Inflammatory macrophage treated with lipopolysaccharide for 1 hour (primary cell): ENCODE measurements at places on chromosomes 5 and 9.

DNA sequence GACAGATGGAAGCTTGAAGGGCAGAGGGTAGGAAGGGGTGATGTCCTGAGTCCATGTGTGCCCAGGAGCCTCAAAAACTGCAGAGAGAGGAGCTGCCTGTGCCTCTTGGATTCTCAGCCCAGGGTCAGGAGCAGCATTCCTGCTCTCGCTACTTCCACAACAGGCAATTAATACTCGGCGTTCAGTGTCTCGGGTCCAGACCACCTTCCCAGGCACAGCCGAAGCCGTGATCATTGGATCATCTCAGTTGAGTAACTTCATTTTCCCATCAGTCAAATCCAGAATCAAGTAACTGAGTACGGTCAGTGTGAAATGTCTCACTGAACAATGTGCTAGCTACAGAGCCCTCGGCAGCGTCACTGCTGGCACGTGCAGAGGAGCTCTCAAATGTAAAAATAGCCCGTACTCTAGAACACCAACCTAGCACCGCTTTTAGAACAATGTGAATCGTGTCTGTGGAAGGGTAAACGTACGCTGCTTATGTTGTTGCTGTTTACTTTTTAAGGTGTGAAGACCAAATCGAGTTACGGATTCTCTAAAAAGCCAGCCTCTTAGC is 63.5 kb upstream of the IRX4 start:
- no peak for DNase-seq

- DNase-seq: no peak
Observed at GRCh38 chr9:126309427-126310189, 17.0 kb upstream of the MVB12B start.

- DNase-seq: no peak
Observed at GRCh38 chr5:3590161-3590966, 5.3 kb upstream of the IRX1 start.

DNA sequence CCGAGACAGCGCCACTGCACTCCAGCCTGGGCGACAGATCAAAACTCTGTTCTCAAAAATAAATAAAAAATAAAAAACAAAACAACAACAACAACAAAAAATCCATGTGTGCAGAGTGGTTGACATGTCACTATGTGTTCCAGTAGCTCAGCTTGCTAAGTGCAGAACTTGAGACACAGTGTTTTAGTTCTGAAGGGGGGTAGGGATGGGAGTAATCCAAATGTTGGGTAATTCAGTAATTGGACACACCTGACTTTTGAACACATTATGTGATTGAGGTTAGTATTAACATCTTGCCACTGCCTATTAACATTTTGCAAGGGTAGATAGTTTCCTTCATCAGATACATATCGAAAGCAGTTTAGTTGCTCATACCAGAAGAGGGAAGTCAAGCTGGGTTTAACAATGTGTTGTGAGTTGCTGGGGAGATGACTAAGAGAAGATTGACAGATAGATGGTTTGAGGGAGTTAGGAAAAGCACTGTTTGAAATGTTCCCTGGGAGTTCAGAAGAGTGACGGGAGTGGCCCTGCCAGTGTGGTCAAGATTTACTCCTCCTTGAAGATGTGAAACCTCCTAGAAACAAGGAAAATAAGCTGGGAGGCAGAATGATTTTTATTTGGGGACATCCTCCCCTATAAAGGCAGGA is 928 bp downstream of the HACD4 start:
- peak; percentile 76 for DNase-seq

- no peak for DNase-seq
Observed at GRCh38 chr5:80204808-80205614, 50.8 kb downstream of the SERINC5 start.

GRCh38 chr5:164721656-164722055 is 1216.2 kb downstream of the MAT2B start:
- no peak for DNase-seq

GRCh38 chr9:99822109-99822805 is 572 bp downstream of the NR4A3 start:
- peak; percentile 41 for DNase-seq

DNA sequence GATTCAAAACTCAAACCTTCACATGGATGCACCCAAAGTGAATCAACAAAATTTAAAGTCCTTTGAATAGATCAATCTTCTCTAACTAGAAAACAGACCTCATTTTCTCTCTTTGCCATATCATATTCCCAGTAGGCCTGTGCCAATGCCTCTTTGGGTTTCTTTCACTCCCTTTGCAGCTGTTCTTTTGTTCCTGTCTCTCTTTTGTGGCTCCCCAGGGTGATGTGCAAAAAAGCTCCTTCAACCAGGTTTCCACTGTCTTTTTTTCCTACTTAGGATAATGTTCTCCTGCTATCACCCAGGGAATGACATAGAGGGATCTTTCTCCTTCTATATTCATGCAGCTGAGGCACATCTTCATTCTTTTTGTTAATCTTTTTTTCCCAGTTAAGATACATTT is 54.6 kb downstream of the MARCHF3 start:
- DNase-seq: no peak

DNA sequence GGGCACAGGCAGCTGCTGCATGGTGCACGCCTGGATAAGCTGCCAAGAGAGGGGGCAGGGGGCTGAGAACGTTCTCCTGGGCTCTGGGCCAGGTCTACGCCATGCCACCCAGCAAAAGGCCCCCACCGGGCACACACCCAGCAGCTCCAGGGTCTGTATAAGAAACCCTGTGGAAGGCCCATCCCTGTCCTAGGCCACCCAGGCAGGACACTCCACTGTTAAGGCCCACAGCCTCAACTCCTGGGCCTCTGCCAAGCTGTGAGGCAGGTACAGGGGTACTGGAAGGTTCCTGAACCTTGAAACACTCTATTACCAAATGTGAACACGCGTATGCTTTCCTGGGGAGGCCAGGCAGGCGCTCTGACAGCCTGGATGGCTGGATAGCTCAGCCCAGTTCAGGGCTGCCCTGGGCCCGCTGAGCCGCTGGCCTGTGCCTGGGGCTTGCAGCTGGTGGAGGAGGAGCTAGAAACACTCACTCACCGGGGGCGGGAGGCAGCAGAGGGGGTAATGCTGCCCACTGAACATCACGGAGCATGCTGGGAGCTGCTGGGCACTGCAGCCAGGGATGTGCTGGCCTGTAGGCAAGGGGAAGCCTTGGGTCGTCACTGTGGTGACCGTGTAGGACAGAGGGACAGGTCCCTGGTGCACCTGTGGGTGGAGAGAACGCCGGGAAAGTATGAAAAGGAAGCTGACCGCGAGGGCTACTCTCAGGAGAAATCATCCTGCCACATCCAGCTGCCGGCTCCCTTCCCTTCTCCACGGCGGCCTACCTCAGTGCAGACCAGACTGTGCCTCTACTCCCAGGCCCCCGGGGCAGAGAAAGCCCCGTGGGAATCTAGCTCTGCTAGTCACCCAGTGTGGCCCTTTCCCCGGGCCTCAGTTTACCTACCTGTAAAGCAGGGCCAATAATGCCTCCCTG is 6.0 kb downstream of the RNF44 start:
- no peak for DNase-seq

GRCh38 chr9:7961076-7961475 is 161.5 kb upstream of the DMAC1 start:
- DNase-seq: no peak

DNA sequence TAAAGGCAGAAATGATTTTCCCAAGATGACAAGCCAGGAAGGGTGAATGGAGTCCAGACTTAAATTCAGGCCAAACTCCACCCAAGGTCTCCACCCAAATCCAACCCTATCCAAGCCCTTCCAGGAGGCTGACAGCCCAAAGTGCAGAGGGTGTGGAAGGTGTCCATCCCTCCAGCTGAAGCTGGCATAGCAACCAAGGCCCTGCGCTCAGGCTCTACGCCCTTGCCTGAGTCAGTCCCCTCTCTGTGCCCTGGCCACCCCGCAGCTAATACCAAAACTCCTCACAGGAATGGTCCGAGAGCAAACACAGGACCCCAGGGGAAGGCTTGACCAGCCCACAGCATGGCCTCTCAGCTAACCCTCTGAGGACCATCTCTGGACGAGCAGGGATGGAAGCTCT is 2.1 kb downstream of the SEPTIN8 start:
- no peak for DNase-seq

- DNase-seq: no peak
Observed at GRCh38 chr5:172747471-172747870, 23.5 kb downstream of the DUSP1 start.

- DNase-seq: no peak
Observed at GRCh38 chr5:68330574-68330973, 115.0 kb downstream of the PIK3R1 start.

DNA sequence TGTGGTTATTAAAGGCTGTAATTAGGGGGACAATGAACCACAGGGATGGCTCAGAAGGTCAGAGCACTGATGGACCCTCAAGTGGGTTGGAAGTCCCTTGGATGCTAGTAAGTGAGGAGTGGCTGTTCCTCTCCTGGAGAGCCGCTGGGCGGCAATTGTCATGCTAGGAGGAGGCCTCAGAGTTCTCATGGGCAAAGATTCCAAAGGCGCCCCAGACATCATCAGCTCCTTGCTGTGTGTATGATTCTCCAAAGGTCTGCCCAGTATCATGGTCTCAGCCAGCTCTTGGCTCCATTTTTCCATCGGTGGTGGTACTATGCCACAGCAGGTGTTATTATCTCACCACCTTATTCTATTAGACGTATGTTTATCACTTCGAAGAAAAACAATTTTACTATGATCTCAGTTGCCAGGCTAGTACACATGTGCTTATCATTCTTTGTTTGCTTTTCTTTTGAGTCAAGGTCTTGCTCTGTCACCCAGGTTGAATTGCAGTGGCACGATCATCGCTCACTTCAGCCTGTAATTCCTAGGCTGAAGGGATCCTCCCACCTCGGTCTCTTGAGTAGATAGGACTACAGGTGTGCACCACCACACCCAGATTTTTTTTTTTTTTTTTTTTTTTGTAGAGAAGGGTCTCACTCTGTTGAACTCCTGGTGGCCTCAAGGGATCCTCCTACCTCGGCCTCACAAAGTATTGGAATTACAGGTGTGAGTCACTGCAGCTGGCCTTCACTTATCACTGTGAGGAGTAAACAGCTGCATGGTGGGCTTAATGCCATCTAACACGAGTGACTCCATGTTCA is 46.8 kb downstream of the EXOSC2 start:
- no peak for DNase-seq

DNA sequence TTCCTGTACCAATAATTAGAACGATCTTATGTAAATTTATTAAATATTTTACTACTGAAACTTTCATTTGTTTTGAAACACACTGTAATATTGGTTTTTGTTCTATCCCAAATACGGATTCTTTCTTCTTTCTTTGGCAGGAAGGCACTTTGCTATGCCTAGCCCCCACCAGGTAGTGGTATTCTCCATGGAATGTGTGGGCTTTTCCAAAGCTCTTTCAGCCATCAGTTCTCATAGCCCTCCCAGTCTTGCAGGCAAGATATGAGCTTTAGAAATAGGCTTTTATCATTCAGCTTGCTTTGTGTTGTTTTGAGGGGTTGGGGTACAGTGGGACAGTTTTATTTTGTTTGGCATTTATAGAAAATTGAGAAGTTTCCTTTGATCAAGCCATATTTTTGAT is 107.5 kb downstream of the DMXL1 start:
- DNase-seq: no peak

- DNase-seq: no peak
Observed at GRCh38 chr5:120304663-120305062, 159.4 kb upstream of the PRR16 start.

- DNase-seq: peak; percentile 92
Observed at GRCh38 chr5:168793841-168794837, 215.0 kb upstream of the PANK3 start.

DNA sequence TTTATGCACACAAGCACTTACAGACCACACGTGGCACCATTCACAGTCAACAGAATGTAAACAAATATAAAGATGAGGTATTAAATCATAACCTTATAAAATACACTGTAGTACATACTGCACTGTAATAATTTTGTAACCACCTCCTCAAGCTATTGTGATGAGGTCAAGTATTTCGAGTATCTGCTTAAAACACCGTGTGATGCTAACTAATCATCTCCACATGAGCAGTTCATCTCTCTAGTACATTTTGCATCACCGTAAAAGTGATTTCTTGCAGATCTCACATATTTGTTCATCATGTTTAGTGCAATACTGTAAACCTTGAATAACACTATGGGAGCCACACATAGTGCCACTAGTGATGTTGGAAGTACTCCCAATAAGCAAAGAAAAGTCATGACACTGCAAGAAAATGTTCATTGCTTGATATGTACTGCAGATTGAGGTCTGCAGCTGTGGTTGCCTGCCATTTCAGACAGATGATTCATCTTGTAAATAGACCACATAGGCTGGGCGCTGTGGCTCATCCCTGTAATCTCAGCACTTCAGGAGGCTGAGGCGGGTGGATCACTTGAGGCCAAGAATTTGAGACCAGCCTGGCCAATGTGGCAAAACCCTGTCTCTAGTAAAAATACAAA is 44.3 kb downstream of the FOXB2 start:
- no peak for DNase-seq

DNA sequence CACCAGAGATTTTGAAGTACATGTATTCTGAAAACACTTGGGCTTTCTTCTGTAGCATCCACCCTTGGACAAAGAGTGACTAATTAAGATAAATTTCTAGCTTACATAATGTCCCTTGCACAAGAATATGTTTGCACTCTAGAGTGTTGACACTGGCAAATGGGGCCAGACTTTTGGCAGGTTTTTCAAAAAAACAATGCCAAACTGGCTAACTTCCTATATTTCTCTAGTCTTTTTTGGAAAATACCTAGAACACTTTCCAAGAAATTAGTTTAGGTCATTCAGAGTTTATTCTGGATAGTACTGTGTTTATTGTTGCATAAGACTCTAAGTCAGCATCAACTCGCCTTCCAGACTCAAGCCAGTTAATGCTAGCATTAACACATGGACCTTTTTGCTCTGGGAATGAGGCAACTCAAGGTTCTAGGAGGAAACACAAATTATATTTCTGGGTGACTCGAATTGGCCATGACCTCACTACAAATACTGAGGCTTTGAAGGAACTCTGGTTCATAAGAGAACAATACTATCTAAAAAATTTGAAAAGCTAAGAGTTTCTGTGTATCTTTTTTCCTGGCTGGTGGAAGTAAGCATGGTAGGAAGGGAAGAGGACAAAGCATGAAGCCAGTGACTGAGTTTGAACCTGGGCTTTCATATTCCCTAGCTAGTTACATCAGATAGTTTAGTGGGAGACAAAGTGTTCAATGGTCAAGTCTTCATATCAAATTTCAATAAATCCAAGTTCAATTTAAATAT is 101.6 kb downstream of the NREP start:
- DNase-seq: peak; percentile 77

- no peak for DNase-seq
Observed at GRCh38 chr9:1871626-1872419, 143.3 kb upstream of the SMARCA2 start.

- no peak for DNase-seq
Observed at GRCh38 chr9:127116088-127116726, 6.2 kb downstream of the ANGPTL2 start.

- no peak for DNase-seq
Observed at GRCh38 chr5:65801352-65801783, 79.4 kb downstream of the NLN start.

DNA sequence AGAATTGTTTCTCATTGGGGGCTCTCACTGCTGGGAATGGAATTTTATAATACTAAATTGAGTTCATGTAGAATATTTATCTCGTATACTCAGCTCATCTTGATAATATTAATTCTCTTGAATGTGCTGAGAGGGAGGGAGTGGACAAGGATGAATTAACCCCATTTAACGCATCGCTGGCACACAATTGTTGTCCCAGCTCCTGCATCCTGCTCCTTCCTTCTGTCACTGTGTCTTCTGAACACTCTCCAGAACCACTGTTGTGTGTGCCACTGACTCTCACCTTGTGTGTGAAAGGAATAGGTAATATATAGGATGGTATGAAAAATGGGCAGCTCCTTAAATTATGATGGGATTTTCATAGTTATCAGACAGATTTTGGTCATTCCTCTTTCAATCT is 267.3 kb downstream of the MTRR start:
- no peak for DNase-seq
